ENCODE measurements at places on chromosomes 7 and 10. TPM values are rescaled to one million over a fixed set of nuclear protein-coding genes. Genes with fewer than 3 reads are reported as not detected.

DNA sequence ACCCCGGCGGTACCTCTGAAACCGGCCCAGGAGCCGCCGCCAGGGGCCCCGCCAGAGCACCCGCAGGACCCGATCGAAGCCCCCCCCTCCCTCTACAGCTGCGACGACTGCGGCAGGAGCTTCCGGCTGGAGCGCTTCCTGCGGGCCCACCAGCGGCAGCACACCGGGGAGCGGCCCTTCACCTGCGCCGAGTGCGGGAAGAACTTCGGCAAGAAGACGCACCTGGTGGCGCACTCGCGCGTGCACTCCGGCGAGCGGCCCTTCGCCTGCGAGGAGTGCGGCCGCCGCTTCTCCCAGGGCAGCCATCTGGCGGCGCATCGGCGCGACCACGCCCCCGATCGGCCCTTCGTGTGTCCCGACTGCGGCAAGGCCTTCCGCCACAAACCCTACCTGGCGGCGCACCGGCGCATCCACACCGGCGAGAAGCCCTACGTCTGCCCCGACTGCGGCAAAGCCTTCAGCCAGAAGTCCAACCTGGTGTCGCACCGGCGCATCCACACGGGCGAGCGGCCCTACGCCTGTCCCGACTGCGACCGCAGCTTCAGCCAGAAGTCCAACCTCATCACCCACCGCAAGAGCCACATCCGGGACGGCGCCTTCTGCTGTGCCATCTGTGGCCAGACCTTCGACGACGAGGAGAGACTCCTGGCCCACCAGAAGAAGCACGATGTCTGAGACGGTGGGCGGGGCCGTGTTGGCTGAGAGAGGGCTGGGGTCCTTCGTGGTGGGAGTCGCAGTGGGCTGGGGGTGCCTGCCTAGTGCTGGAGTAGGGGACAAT, 3.8 kb downstream of the REPIN1 start:
- DNase-seq: no peak

- DNase-seq: peak; percentile 4
These were observed 922 bp downstream of the PPA1 start for GRCh38 chr10:70232155-70232858.

VWDE gene
- 1.5 TPM for total RNA-seq

DNA sequence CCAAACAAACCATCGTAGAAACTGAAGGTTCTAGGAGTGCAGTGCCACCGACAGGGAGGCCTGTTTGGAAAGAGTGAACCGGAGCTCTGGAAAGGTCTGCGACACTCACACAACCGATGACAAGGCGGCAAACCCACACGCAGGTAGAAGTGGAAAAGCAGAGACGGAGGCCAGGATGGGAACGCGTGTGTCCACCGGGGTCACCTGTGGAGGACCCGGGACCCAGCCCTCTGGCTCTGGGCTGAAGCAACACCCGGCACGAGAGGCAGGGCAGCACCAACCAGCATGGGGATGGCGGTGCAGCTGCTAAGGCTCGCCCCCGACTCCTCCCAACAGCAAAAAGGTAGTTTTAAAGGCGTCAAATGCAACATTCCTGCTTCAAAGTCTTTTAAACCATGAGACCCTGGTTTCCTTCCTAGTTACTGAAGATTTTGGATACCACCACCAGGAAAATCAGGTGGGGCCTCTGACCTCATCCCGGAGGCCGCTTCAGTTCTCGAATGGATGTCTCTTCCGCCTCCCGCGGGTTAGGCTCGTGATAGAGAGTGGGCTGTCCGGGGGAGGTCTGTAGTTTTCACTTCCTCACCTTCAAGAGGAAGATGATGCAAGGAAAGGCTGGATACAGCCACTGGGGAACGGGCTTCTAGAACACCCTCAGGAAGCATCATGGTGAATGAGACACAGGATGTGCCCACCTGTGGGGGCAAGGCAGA, 115.5 kb downstream of the SMURF1 start:
- no peak for DNase-seq

Measured in CD4-positive, alpha-beta T cell (primary cell).